Left colon (tissue), 2 donors: ENCODE measurements at places on chromosomes 3 and 15.
A peak's percentile ranks its signal among the peaks of the same experiment; 100 is the strongest.

DNA sequence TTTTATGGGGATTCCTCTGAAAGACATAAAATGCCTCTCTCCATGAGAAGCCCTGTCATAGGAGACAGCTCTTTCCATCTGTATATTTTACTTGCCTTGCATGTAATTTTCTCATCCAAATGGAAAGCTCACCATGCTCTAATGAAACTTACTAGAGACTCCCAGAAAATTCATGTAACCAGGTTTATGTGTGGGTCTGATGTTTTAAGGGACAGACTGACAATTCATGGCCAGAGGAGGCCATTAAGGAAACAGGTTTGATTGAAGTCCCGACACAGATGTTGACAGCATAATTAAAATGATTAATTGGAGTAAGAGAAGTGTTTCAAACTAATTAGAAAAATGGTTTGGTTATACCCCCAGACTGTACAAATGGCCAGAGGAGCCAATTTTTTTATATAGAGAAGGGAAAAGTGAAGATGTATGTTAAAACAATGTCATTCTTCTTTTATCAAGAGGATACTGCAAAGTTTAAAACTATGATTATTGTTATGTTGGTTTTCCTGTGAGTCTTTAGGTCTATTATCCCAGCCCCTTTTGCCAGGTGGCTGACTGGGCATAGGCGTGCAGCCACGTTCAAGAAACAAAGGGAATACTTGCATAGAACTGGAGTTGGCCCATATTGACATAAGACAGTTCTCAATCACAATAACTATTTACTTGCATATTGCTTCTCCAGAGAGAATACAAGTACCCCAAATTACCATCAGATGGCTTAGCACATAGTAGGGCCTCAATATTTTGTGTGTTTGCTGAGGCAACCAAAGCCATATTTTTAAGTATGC is 64.8 kb downstream of the RBMS3 start:
- no peak for DNase-seq

- DNase-seq = peak; percentile 65
Observed at GRCh38 chr3:96813134-96813819, 1.1 kb upstream of the EPHA6 start.

- no peak for DNase-seq
Observed at GRCh38 chr3:141201122-141201521, 30.5 kb upstream of the PXYLP1 start.

DNA sequence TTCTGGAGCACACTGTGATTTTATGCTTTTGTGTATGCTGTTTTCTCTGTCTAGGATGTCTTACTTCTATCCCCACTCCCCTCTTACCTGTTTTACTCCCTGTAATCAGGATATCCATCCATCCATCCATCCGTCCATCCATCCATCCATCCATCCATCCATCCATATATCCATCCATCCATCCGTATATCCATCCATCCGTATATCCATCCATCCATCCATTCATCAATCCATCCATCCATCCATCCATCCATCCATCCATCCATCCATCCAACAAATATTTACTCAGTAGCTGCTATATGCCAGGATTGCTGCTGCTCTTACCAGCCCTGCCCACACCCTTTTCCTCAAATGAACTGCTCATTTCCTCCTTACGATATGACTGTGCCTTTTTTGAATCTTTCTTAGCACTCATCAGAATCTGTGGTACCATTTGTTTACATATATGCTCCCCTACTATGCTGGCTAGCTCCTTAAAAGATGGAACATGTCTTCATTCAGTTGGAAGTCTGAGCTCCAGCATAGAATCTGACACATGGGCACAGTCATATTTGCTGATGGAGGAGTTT is 35.2 kb downstream of the USP13 start:
- no peak for DNase-seq

GRCh38 chr15:63493436-63493835 is 11.0 kb upstream of the USP3 start:
- DNase-seq = no peak

GRCh38 chr3:86951322-86951721 is 39.6 kb downstream of the VGLL3 start:
- no peak for DNase-seq

DNA sequence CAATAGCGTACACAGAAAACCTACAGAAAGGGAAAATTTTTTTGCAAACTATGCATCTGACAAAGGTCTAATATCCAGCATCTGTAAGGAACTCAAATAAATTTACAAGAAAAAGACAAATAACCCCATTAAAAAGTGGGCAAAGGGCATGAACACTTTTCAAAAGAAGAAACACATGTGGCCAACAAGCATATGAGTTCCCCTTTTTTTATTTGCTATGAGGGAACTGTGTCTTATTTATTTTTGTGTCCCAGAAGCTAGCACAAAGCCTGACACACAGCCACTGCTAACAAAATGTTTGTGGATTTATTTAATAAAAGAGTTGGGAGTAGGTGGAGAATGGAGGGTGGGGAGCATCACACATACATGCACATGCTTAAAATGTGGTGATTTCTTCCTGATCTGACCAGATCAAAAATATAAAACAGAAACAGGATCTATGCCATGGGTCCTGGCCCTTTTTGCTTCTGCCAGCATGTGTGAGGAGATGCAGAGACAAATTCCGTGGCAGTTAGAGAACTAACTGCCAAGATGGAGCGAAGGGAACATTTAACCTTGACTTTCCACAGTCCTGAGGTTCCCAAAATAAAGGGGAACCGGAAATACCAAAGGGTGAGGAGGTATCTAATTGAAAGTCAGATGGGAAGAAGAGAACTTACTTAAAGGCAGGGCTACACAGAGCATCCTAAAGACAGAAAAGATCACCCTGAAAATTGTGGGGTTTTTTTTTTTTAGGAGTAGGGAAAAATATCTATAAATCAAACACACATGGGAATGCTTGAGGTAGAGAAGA is at the start of gene TMEM202:
Gene TMEM202 (plus strand): TSS at position 510 of the 793 bp plus-strand sequence. CDS start 22 bp downstream, at position 532.
- DNase-seq = no peak

GRCh38 chr15:89878323-89878722 is 15.5 kb downstream of the AP3S2 start:
- no peak for DNase-seq

DNA sequence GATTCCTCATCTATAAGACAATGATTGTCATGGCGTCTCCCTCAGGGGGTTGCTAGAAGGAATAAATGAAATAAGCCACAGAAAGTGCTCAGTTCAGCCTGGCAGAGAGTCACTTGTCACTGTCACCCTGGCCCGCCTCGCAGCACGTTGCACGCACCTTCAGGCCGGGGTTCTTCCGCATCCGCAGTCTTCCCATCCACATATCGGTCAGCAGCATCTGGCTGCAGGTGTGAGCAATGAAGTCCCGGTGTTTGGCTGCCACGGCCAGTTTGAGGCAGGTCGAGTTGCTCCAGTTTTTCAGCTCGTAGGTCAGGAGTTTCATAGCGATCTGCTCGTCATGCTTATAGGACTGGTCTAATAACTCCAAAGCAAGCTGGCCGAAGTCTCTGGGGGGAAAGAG is 48.5 kb upstream of the MTMR10 start:
- no peak for DNase-seq

GRCh38 chr3:121998030-121998580 is 23.9 kb downstream of the ILDR1 start:
- DNase-seq = no peak

DNA sequence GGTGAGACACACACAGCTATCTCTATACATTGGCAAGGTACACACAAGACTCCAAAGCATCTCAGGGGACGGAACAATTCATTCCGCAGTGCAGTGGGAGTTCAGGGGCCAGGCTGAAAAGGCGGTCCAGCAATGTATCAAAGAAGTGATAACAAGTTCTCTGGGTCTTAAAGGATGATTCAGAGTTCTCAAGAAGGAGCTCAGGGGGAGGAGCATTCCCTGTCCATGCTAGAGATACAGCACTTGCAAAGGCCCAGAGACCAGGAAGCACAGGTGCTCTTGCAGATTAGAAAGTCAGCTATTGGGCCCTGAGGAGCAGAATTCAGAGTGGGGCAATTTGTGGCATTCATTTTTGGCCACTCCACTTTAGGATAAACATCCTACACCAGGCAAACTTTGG is 34.9 kb downstream of the MECOM start:
- DNase-seq = no peak
